ENCODE measurements at places on chromosomes 1 and 21. TPM values are rescaled to one million over a fixed set of nuclear protein-coding genes. Genes with fewer than 3 reads are reported as not detected.

AMY1A gene
- total RNA-seq = not detected

LIPI gene
- not detected for total RNA-seq

OPN3 gene
- 34.6 TPM for total RNA-seq

CLDN8 gene
- total RNA-seq = 15.2 TPM

PPP2R5A gene
- 34.9 TPM for total RNA-seq

AMY2A gene
- total RNA-seq = 1.6 TPM

CGN gene
- 38.8 TPM for total RNA-seq

REN gene
- 0.17 TPM for total RNA-seq

CCDC27 gene
- total RNA-seq = not detected

CENPF gene
- 3.5 TPM for total RNA-seq

COPA gene
- total RNA-seq = 86.0 TPM

OXCT2 gene
- not detected for total RNA-seq

MIXL1 gene
- not detected for total RNA-seq

SLC35F3 gene
- 0.75 TPM for total RNA-seq

RBM34 gene
- total RNA-seq = 38.7 TPM

ADAMTS1 gene
- 19.8 TPM for total RNA-seq

NPR1 gene
- total RNA-seq = 5.3 TPM

PAQR7 gene
- total RNA-seq = 20.1 TPM

RAB3B gene
- 2.4 TPM for total RNA-seq

Measured in lower leg skin (tissue), 4 donors.